ENCODE measurements at places on chromosomes 4 and X.
A peak's percentile ranks its signal among the peaks of the same experiment; 100 is the strongest.

DNA sequence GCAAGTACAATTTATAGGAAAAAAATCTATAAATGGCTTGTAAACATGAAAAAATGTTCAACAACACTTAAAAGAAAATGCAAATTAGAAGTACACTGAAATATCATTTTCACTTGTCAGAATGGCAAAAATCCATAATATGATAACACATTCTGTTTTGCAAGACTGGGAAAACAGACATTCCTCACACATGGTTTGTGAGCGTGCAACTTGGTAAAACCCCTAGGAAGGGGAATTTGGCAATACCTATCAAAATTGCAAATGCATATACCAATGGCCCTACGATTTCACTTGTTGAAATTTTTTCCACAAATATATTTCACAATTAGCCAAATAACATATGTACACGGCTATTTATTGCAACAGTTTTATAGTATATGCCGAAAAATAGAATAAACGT, 31.4 kb downstream of the TBC1D9 start:
- no peak for DNase-seq

DNA sequence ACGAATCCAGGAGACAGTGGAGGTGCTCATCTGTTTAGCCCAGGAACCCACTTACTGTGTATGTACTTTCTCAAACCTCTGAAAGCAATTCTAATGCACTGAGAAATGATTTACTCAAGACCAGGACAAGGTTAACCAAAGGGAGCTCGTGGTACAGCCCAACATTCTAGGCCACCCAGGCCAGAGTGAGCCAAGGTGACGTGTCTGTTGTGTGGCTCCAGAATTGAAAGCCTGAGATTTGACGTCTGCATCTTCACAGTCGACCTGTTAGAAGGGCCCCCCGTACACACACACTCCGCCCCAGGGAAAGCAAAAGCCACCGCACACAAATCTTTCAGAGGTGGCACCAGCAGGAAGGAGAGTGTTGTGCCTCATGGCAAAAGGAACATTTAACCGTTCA, 2.3 kb downstream of the MAP3K15 start:
- no peak for DNase-seq

GRCh38 chr4:186727169-186727976, 3.7 kb upstream of the FAT1 start:
- no peak for DNase-seq

- no peak for DNase-seq
Measured at GRCh38 chrX:154487518-154488290, 1.3 kb upstream of the UBL4A start.

DNA sequence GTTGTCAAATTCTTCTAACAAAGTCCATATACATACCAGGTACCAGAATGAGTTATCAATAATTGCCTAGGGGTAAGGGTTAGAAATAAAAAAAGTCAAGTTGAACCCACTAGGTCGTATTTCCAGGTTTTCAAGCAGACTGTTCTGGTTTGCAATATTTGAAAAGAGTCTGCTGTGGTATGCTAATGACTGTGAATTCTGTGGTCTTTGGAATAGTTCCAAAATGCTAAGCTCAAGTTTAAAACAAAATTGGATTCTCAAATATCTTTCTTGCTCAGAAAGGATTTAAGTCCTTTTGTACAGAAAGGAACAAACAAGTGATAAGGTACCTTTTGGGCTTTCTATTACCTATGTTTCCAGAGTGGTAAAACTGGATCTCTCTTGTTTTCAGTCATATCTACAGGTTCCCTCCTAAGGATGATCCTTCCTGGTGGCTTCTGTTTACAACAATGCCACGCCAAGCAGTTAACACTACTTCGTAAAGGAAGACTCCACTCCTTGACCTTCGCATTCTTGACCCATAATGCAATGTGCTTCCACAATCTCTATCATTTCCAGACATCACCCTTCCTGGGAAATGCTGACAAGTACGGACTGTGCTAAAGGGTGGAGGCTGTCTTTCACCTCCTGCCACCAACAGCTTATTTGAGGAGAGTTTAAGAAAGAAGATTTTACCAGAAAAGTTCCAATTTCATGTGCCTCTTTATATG, 531.7 kb upstream of the FTHL17 start:
- DNase-seq: no peak

GRCh38 chrX:132022198-132022966, 720 bp upstream of the STK26 start:
- DNase-seq: peak; percentile 9

DNA sequence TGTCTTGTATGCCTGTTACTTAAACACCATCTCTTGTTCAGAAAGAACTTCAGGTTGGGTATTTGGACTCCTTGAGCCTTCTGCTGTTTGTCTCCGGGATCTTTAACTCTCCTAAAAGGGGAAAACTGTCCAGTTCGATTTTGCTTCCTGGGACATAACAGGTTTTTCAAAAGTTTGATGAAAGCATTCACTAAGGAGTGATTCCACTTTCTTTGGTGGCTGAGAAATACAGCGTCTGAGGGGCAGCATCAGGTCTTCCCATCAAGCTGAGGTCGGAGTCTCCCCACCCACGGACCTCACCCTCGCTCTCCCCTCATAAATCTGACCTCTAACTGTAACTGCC, 1.4 kb downstream of the AFAP1 start:
- DNase-seq: no peak

- DNase-seq: no peak
Measured at GRCh38 chrX:123959281-123960063, 2.0 kb upstream of the STAG2 start.

DNA sequence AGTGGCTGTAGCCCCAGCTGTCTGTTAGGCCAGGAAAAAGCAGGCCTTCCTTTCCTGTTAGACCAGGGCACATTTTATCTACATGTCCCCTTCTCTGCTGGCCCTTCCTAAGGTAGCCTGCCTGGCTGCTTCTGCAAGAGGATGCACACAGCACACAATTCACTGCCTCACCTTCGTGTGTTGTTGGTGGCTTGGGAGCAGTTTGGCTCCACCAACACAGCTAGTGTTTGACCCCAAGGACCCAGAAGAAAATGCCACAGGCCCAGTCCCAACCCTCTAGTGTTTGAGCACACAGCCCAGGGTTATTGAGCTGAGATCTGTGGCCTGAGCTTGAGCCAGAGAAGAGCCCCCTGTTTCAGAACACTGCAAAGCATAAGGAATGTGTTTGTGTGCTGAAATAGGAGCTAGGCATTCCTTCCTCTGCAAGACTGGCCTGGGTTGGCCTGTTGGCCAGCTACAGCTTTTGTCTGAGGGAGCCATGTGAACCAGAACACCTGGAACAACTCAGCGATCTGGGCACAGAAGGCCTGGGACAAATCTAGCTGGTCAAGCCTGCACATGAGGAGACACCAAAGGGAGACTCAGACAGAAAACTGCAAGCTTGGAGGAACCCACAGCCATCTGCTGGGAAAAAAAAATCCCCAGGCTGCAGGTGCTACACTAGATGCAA, 26.4 kb downstream of the MAGEE1 start:
- DNase-seq: no peak

- DNase-seq: no peak
Measured at GRCh38 chr4:4472344-4472958, 69.4 kb downstream of the STX18 start.

GRCh38 chr4:67608027-67608426, 49.5 kb downstream of the STAP1 start:
- DNase-seq: peak; percentile 3

- no peak for DNase-seq
Measured at GRCh38 chr4:166838975-166839614, 395.2 kb downstream of the SPOCK3 start.

DNA sequence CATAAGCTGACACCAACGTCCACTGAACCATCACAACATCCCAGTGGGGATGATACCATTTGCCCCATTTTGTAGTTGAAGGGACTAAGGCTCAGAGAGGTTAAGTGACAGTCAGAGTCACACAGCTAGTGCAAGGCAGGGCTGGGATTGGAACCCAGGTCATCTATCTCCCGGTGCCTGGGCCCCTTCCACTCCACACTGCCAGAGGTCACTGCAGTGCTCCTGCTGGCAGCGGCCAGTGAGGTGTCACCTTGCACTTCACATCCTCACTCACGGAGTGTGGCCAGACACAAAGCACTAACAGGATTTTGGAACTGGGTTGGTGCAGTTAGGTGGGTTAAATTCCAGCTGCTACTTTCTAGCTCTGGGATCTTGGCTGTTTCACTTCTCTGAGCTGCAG, 118.7 kb downstream of the ENPP6 start:
- no peak for DNase-seq

GRCh38 chrX:121093011-121093410, 45.6 kb downstream of the GLUD2 start:
- DNase-seq: no peak

GRCh38 chr4:116453127-116453526, 632.2 kb downstream of the TRAM1L1 start:
- DNase-seq: no peak

DNA sequence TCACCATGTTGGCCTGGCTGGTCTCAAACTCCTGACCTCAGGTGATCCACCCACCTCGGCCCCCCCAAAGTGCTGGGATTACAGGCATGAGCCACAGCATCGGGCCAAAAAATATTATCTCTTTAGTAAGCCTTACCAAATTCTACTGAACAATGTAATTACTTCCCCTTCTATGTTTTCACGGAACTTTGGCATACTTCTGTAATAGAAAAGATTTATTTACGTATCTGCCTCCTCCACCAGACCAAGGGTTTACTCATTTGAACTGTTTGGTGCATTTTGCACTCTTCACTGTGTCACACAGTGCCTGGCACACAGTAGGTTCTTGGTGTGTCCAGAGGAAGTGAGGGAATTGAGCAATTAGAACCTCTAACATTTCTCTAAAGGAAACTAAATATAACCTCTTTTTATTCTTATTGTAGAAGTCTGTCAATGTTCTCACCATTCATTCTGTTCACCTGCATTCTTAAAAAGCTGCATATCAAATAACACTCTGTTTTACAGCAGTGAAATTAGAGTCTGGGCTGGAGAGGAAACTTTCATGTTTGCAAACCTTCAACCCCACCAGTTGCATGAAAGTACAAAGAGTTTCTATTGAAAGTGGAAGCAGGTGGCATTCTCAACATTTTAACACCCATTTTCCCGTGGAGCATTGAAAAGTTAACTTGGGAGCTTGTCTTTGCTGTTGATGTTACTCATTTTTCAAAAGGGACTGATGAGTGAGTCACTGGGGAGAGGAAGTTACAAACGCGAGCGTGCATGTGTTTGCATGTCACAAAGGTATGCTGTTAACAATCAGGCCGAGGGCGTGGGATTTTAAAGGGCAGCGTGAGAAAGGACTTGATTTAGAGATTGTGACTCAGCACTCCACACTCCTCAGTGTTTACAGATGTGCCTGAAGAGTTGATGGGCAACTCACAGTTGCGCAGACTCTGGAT, 314.1 kb downstream of the STK32B start:
- no peak for DNase-seq

DNA sequence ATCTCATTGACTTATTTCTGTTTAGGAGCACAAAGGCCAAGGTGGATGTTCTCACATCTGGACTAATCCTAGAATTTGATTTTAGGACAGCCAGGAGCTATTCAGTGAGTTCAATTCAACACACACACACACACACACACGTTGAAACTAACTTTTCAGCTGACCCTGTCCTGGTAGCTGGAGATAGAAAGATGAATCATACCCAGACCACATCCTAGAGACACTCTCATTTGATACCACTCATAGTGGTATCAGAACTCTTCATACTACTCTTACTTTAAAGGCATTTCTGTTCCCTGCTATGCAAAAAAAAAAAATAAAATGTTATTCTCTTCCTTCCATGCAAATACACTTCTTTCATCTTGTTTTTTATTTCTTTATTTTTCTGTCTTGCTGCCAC, 36.7 kb downstream of the KLF8 start:
- DNase-seq: no peak

- DNase-seq: no peak
Measured at GRCh38 chrX:56765811-56766553, 36.9 kb downstream of the NBDY start.

DNA sequence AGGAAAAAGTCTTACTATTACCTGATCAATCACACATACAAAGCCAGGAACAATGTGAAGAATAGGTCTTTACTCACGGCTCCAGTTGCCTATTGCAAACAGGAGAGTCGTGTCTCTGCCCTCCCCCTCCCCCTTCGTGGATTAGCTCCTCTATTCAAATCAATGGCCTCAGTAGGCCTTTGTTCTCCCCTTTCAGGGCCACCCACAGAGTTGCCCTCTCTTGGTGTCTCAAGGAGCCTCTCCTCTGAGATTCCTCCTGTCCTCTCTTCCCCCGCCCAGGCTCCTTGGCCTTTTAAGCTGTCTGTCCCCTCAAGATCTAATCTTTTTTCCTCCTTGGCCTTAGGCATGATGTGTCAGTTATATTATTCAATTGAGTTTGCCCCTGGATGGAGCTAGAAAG, 107.2 kb upstream of the NALF2 start:
- DNase-seq: no peak

GRCh38 chr4:154534296-154534695, 15.9 kb downstream of the PLRG1 start:
- no peak for DNase-seq

DNA sequence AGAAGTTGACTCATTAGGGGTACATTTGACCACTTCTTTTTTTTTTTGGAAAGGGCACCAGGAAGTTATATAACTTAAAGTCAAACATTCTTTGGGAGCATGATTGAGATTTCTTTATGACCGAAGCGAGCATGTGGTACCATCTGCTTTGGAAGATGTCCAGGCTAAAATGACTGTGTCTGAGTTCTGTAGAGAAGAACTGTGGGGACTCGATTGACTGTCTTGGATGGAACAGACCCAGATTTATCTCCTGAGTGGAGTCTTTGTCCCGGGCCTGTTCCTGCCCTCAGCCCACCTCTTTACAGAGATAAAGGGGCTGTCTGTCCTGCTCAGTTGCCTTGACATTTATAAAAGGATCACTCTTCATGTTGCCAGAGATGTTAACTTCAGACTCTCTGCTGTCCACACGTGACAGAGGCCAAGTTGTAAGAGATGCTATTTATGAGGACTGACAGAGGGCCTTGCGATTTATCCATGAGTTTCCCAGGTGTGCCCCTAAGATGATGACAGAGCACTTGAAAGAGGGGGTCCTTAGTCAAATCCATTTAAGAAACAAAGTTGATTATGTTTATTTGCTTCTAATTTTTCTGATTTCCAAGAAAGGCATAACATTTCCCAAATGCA, 16.8 kb downstream of the SMIM20 start:
- no peak for DNase-seq

GRCh38 chr4:185344743-185345538, 50.8 kb downstream of the LRP2BP start:
- no peak for DNase-seq

DNA sequence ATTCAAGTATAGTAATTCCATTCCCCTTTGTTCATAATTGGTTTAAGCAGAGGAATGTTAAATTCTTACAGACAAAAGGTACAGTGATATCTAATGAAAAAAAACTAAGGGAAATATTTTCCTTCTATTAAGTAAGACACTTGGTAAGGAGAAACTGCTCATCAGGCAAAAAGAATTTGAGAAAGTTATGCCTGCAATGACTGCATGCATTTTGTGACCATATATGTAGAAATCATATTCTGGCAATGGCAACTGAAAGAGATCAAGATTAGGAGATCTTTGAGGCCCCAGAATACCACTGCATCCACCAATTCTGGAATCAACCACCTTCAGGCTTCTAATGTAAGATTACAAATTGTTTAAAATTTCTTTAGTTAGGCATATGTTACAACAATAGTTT, 364.8 kb downstream of the PCDH10 start:
- no peak for DNase-seq

- no peak for DNase-seq
Measured at GRCh38 chr4:186015212-186015817, 53.6 kb upstream of the TLR3 start.

GRCh38 chrX:48076343-48076742, 4.9 kb upstream of the ZNF630 start:
- no peak for DNase-seq

Data from T-helper 1 cell (primary cell).